ENCODE measurements at places on chromosomes 1 and 21. TPM values are rescaled to one million over a fixed set of nuclear protein-coding genes. Genes with fewer than 3 reads are reported as not detected.

- H3K27me3 ChIP-seq, result no peaks in the 10 kb centered on the region
- no peak overlapping the region for H3K27ac ChIP-seq
- peaks cover 3% of the 10 kb centered on the region for H3K4me1 ChIP-seq
- no peak overlapping the region for H3K4me3 ChIP-seq
- DNase-seq, result no peak
- H3K36me3 ChIP-seq, result no peaks in the 10 kb centered on the region
These were observed 127.0 kb downstream of the AKT3 start for GRCh38 chr1:243723050-243723449.

DNA sequence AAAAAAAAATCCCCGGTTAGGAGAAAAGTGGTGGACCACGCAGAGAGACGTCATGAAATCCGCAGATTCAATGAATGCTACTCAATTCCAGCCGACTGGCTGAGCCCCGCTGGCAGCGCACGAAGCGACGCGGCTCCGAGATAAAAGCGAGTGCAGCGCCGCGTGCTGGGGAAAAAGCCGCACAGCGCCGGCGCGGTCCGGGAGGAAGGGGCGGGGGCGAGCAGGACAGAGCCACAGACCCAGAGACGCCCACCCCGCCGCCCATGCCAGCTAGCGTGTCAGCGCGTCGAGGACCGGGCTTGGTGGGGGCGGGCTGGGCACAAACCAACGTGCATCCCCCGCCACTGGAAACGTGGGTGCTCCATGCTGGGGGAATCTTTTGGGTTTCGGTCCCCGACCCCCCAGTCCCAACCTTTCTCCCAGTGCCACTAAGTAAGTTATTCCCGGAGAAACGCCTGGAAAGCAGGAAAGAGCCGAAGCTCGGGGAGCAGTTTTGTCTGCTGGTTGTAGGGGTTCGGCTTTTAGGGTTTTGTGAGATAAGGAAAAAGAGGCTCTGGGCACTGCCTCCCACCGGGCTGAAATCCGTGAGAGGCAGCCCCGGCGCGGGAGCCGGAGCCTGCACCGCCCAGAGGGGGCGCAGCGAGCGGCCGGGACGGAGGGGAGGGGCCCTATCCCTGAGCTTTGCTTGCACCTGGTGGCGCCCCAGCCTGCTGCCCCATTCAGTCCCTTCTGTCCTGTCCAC lies at the start of gene KCNJ6:
Gene KCNJ6, minus strand, starts transcription at position 148 of the 742 bp plus-strand sequence. CDS start 75,775 bp downstream, outside the sequence.
- H3K4me1 ChIP-seq, result peaks cover 14% of the 10 kb centered on the region
- H3K36me3 ChIP-seq, result no peaks in the 10 kb centered on the region

IL24 gene
- not detected for total RNA-seq

LIPI gene
- total RNA-seq, result not detected

CLDN17 gene
- total RNA-seq, result not detected

A3GALT2 gene
- total RNA-seq, result not detected

DNA sequence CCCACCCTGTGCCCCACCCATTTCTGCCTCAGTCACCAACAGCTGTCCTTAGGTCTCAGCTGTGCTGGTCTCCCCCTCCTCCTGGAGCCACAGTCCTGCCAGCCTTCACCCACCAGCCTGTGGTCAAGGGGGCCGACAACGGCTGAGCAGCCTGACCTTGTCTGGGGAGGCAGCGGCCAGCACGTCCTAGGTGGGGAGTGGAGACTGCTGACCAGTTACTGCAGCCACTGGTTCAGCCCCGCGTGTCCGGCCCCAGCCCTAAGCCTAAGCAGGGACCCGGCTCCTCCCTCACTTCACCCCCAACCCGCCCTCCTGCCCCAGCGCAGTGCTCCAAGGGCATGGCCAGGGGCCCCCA lies 79.2 kb downstream of the MORN1 start:
- DNase-seq, result no peak
- H3K36me3 ChIP-seq, result peaks cover 19% of the 10 kb centered on the region
- peak overlapping the region; percentile 97 for H3K27ac ChIP-seq
- H3K4me3 ChIP-seq, result no peak overlapping the region

- peaks cover 78% of the 10 kb centered on the region for H3K4me1 ChIP-seq
- H3K27me3 ChIP-seq, result no peaks in the 10 kb centered on the region
- no peaks in the 10 kb centered on the region for H3K36me3 ChIP-seq
- DNase-seq, result no peak
These were observed 3.8 kb downstream of the ZNF644 start for GRCh38 chr1:91018006-91018405.

DNA sequence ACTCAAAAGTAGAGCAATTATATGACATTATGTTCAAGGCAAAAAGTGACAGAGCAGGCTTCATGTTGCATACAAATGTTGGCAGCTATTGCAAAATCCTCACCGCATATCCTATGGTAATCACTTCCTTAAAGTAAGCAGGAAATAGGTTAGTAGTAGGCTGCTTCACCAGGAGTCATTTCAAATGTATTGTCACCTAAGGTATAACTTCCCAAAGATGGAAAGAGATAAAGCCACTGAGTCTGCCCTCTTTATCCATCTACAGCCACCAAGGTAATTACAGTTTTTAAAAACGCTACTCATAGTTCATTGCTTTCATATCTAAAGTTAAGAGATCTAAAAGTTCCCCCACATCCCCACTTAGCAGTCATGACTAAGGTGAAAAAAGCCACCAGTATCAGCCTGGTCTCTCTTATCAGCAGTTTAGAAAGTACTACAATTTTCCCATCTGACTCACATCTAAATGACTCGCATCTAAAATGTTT lies 31.6 kb upstream of the UBE2U start:
- H3K27me3 ChIP-seq, result no peaks in the 10 kb centered on the region
- peaks cover 2% of the 10 kb centered on the region for H3K36me3 ChIP-seq
- H3K4me1 ChIP-seq, result peaks cover 15% of the 10 kb centered on the region
- no peak for DNase-seq

All from esophagus muscularis mucosa (tissue), 4 donors.